ENCODE measurements at places on chromosomes 7 and 10.
A peak's percentile ranks its signal among the peaks of the same experiment; 100 is the strongest.

- no peak for DNase-seq
These were observed 2.3 kb upstream of the MIOS start for GRCh38 chr7:7564323-7564780.

DNA sequence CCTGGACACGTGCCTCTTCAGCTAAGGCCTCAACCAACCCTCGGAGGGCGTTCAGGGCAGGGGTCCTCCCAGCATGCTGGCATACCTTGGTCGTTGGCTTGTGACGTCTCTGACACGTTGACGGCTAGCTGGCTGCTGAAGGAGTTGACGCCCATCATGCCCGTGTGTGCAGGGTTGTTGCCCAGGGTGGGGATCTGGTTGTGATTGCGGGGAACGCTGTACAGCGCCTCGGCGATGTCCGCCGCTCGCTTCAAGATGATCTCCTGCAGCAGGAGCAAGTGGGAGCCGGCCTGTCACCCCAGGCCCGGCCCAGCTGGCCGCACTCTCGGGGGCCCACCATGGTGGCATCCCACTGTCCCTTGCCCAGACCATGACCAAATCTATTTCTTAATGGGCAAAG, 122.0 kb downstream of the EBF3 start:
- no peak for DNase-seq

- no peak for DNase-seq
These were observed at the start of gene NACAD for GRCh38 chr7:45088821-45089340. TSS of gene NACAD (minus strand) at chr7:45088969. CDS start at chr7:45088894, 75 bp downstream.

DNA sequence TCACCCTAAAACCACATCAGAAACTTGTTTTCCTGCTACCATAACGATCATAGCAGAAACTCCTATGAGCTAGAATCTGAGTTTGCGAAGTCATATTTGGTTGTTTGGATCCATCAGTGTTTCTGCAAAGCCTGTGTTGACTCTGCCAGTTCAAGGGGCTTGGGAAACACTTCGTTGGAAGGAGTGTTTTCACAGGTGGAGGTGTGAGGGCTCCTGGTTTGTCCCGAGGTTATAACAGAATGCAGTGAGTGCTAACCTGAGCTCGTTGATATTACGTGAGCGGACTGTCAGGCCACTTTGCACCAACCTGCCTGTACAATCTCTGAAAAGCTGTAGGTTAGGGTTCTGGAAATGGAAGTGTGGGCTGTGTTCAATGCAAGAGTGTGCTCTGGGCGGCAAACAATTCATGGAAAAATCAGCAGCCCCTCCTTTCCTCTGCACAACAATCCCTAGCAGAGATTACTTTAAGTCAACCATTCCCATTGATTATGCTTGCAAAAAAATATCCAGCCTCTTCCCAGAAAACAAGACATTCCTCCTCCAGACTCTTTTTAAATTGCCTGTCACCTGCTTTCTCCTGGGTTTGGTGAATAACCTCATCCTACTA, 622.0 kb downstream of the TYW1 start:
- DNase-seq, result no peak

GRCh38 chr10:115975506-115975905, 297.5 kb downstream of the GFRA1 start:
- DNase-seq, result no peak

GRCh38 chr7:106874076-106874475, 9.0 kb downstream of the PIK3CG start:
- DNase-seq, result no peak

GRCh38 chr7:756231-756927, 29.3 kb upstream of the PRKAR1B start:
- DNase-seq, result no peak

DNA sequence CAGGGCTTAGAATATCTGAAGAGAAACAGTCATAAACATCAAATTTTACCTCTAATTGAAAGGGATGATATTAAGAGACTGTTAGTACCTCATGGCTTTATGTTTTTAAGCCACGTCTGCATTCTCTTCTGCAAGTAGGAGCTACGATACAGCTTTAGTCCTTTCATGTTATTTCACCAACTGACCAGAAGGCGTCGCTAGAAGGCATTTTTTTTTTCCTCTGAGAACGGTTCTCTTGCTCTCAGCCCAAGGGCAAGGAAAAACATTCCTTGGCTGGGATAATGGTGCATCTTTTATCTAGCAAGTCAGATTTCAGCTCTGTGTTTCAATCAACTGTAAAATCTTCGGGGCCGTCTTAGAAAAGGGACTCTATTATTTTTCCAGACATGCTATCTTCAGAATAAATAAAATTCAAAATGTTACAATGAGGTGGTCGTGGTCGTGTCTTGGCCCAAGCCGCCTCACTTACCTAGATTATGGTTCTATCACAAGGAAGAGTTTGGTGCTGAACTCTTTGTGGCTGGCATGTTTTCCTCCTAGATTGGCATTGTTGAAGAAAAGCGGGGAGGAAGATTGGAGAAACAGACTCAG, 41.6 kb upstream of the LYZL2 start:
- no peak for DNase-seq

DNA sequence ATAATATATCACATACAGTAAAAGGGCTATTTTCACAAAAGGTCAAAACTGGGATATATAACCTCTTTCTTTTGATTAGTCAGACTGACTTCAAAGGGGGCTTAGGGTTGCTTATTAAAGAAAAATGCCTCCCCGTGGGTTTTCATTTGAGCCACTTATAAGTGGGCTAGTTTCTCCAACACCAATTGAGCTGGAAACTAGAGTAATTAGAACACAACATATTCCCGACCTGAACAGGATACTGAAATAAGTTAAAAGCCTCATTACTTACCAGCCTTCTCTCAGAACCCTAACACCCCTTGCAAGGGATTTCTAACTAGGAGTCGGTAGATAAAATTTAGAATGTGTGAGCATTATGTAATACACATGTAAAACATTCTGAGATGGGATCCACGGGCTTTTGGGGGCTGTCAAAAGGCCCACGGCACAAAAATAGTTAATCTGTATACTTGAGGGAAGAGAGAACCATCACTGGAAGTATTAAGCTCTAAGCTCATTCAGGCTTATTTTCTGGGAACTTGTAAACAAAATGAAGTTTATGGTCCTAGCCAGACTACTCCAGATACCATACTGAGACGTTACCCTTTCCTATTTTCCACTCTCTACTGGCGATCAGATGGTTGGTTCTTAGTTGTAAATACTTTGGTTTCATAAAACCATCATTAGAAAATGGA, 29.3 kb upstream of the KMT2E start:
- no peak for DNase-seq

DNA sequence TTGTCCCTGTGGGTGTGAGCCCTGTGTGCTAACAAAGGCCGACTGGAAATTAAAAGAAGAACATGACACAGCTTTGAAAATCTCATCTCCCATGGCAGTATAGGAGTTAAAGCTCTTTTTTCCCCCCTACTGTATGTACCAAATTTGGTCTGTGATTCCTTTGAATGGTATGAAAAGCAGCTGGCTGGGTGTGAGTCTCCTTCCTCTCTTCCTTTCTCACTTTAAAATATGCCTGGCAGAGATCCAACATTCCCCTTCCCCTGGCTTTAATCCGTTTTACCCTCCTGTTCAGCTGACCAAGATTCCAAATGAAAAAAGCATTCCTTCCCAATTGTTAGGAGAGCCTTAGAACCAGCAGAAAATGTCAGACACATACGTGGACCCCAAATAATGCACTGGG, 225.0 kb upstream of the CELF2 start:
- DNase-seq, result no peak

- no peak for DNase-seq
These were observed 26.9 kb downstream of the PRSS2 start for GRCh38 chr7:142797391-142798377.

DNA sequence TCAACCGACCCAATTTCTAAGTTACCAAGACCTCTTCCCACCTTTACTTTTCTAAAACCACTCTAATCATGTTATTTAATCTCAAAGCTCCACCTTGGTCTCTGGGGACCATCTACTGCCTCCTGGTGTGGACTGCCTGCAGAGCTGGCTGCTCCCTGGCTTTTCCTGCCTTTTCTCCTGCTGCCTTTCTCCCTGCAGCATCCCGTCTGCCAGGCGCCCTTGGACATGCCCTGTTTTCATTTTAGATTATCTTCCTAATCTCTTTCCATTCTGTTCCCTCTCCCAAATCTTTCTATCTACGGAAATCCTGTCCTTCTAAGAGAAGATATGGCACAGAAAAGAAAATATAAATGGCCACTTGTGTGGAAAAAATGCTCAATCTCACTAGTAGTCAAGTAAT, 23.1 kb downstream of the TCAF1 start:
- DNase-seq, result no peak

GRCh38 chr7:150903606-150904005, 51.3 kb downstream of the AOC1 start:
- no peak for DNase-seq

GRCh38 chr7:100604976-100605911, 3.1 kb downstream of the PCOLCE start:
- DNase-seq, result no peak

GRCh38 chr10:74624501-74624900, 201.9 kb upstream of the KAT6B start:
- DNase-seq, result no peak

DNA sequence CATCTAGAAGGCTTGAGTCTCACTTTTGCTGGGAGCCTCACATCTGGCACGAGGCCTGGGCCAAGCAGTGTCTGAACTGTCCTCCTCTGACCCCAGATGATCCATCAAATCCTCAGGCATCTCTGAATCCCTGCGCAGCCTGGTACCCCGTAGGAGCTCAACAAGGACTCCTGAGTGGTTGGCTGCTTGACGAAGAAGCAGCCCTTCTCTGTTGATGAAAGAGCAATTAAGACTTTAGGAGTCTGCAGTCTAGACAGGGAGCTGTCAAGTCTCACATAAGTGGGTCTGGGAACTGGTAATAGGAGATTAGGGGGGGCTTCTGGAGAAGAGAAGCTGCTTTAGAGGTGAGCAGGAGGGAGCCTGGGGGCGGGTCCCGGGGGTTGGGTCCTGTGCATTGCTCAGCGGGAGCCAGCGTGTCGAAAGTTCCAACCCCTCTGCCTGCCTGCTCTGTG, 326.0 kb downstream of the RPS24 start:
- no peak for DNase-seq

GRCh38 chr10:31908157-31908556, 20.5 kb downstream of the ARHGAP12 start:
- DNase-seq, result no peak

DNA sequence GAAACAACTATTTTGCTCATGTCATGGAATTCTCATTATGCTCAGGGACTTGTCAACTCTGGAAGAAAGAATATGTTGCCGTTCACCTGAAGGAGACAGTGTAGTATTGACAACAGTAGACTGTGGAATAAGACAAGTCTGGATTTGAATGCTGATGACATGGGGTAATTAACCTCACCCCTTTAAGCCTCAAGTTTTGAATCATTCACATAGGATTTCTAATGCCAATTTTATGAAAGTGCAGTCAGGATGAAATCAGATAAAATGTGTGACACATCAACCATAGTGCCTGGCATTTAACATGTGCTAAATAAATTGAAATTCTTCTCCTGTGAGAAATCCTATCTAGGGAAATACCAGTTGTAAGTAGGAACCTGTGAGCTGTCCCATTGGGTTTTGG, 305.8 kb downstream of the KIF20B start:
- DNase-seq, result no peak

DNA sequence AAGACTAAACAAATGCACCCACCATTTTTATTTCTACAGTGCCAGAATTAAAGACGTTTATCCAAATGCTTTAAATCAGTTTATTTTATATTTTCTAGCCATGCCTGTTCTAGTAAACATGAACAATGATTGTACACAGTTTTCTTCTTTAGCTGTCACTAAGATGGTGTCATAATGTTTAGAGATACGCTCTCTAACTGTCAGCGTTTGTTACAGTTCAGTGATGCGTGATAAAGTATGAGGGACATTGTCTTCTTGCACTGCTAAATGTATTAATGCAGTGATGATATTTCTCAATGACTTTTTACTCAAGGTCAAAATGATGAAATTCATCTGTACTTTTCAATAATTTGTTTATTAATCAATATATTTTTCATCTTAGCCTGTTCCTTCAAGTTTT, 513.6 kb downstream of the ATRNL1 start:
- DNase-seq, result no peak

GRCh38 chr10:124508907-124509454, 47.4 kb downstream of the LHPP start:
- DNase-seq, result no peak

DNA sequence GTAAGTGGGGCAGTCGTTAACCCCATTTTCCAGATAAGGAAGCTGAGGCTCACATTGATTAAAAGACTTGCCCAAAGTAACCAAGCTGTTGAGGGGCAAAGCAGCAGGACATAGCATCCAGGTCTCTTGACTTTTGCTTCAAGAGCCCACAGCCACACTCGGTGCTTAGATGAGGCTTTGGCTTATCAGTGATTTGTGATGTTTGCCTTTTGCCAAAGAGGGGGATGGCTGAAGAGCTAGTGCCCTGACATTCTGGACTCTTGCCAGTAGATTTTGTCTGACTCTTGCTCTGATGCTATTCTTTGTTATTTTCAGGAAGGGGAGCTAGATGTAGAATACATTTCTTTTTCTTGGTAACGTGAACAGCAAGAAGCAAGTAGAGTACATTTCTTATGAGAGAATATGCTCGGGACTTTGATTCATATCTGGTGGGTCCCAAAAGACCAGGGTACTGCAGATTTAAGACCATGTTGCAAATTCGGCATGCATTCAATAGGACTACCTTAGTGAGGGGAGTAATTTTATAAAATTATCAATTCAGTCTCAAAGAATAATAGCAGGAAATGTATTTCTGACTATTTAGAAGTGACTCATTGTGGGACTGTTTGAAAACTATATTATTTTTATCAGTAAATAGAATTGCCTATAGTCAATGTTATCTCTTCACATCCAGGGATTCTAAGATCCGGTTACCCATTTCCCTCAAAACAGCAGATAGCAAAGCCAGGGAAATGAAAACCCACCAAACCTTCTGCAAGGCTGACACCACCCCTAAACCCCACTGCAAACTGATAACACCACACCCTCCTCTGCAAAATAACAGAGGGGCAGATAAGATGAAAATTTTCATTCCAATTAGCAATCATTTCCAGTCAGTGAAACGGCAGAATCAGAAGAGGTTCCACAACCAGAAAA, 180.0 kb upstream of the BMPER start:
- no peak for DNase-seq

DNA sequence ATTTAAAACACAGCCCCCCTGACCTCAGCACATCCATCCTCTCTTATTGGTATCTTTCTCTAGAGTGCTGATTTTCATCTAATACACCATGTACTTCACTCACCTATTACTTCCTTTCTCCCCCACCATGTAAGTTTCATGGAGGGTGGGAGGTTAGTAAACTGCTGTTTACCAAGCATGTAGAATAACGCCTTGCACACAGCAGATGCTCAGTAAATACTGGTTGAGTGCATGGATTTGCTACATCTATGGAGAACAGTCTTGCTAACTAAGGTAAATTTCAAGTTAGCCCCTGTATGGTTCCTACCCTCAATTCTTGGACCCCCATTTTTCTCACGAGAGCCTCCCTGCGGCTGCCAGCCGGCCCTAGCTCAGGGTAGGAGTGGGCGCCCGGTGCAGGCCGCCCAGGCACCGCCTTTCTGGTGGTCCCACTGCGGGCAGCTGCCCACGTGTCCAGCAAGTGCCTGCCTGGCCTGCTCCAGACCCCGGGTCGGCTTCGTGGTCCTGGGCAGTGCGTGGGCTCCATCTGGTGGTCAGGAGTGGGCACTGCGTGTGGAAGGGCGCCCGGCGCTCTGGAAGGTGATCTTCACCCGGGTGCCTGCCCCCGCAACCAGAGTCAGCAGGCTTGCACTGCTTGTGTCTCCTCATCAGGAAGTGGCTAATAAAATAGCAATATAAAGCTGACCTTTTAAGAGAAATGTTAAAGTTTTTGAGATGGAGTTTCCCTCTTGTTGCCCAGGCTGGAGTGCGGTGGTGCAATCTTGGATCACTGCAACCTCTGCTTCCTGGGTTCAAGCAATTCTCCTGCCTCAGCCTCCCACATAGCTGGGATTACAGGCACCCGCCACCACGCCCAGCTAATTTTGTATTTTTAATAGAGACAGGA, 63.4 kb upstream of the DNAJB6 start:
- DNase-seq, result peak; percentile 44

All from stimulated activated CD8-positive, alpha-beta memory T cell treated with anti-CD3 and anti-CD28 coated beads, Interleukin-7, amount 100 ng/mL, for 1 hour (primary cell).